ENCODE measurements at places on chromosomes 6 and 20. TPM values are rescaled to one million over a fixed set of nuclear protein-coding genes. Genes with fewer than 3 reads are reported as not detected.
A peak's percentile ranks its signal among the peaks of the same experiment; 100 is the strongest.

The GJE1 gene
- total RNA-seq: not detected

- DNase-seq: no peak
Measured at GRCh38 chr20:56865055-56865454, 235.9 kb downstream of the TFAP2C start.

- DNase-seq: no peak
Measured at GRCh38 chr6:136922685-136923006, 545 bp downstream of the SLC35D3 start.

DNA sequence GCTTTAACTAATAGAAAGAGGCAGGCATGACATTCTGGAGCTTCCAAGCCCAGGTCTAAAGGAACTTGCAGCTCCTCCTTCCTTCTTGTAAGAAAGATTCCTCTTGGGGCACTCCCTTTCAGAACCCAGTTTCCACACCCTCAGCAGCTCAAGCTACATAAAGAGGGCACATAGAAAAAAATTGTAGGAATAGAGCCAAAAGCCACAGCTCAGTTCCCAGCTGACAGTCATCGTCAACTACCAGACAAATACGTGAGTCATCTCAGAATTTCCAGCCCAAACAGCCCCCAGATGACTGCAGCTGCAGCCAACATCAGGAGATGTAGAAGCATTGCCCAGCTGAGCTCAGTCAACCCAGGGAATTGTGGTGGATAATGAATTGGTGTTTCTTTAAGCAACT lies 349.8 kb upstream of the ARID1B start:
- peak; percentile 97 for DNase-seq

DNA sequence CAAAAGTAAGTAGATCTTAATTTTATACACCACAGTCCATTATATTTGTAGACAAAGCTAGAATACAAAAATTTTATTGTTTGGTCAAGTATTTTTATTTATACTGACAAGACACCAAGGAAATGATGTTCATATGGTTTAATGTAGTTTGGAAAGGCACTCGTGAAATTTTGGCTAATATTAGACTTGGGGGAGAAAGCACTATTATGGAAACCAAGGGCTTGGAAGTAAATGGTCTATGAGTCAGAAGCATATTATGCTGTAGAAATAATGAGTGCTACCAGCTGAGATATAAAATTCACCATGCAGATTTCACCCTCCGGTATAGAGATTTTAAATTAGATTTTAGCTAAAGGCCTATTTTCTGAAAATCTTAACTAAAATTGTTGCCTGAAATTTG lies 233.6 kb downstream of the KCNQ5 start:
- peak; percentile 41 for DNase-seq

GRCh38 chr6:143619824-143620401 lies 57.9 kb upstream of the PHACTR2 start:
- no peak for DNase-seq

DNA sequence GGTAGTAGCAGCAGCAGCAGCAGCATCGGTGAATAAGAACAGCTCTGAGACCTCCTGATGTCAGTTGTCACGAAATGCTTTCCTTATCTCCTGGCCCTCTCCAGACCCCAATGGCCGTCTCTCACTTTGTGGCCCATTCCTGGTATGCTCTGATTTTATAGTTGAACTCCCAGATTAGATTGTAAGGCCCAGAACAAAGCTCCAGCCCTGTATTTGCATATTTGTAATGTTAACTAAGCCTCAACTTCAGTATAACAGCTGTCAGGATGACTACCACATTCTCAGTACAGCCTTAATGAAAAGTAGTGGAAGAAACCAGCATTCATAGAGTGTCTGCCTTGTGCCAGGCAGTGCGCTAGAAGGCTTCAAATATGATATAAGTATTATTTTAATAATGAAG lies 180.9 kb downstream of the SASH1 start:
- peak; percentile 16 for DNase-seq

DNA sequence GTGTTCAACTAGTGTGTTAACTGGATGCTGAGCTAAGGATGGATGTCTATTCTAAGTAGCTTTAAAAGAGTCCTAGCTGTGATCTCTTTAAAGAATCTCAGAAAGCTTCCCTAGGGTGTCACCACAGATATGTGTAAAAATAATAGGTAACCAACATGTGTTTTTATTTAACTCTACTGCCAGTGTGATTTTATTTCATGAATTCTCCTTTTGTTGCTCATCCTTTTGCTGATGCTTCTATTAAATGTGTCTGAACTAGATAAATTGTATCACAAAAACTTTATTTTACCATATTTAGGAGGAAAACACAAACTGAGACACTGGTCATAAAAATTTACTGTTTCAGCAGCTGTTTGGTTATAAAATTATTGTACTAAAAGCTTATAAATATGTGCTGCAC lies 809.4 kb upstream of the CITED2 start:
- peak; percentile 48 for DNase-seq

DNA sequence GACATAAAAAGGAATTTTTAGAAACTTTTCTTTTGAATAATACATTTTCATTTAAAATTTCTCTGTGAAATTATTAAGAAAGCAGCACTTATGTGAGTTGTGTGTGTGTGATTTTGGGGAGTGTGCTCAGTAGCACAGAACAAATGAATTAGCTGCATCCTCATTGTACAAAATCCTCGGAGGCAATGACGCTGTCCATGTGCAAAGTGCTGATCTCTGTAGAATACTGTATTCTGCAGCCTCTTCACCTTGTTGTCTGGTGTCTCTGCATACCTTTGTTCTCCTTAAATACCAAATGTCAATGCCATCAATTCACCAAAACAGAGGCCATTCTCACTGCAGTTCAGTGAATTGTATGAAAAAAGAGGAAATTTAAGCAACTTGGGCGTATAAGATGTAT lies 838.4 kb downstream of the QKI start:
- no peak for DNase-seq

GRCh38 chr6:94468830-94469229 lies 1049.5 kb upstream of the EPHA7 start:
- DNase-seq: no peak

Data from M059J (cell line).